Fibroblast of skin of left quadriceps (primary cell): ENCODE measurements at places on chromosomes 13 and 19.

DNA sequence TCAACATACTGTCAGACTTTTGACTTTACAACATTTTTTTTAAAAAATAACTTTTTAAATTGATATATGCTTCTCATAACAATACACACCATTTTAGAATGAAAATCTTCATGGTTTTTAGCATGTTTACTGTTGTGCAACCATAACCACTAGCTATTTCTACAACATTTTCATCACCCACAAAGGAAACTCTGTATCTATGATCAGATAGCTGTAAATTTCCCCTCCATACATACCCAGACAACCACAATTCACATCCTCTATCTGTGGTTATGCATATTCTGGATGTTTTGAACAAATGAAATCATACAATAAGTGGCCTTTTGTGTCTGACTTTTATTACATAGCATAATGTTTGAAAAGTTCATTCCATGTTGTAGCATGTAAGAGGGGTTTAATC, 1666.0 kb downstream of the EFNB2 start:
- DNase-seq, result peak; percentile 17

DNA sequence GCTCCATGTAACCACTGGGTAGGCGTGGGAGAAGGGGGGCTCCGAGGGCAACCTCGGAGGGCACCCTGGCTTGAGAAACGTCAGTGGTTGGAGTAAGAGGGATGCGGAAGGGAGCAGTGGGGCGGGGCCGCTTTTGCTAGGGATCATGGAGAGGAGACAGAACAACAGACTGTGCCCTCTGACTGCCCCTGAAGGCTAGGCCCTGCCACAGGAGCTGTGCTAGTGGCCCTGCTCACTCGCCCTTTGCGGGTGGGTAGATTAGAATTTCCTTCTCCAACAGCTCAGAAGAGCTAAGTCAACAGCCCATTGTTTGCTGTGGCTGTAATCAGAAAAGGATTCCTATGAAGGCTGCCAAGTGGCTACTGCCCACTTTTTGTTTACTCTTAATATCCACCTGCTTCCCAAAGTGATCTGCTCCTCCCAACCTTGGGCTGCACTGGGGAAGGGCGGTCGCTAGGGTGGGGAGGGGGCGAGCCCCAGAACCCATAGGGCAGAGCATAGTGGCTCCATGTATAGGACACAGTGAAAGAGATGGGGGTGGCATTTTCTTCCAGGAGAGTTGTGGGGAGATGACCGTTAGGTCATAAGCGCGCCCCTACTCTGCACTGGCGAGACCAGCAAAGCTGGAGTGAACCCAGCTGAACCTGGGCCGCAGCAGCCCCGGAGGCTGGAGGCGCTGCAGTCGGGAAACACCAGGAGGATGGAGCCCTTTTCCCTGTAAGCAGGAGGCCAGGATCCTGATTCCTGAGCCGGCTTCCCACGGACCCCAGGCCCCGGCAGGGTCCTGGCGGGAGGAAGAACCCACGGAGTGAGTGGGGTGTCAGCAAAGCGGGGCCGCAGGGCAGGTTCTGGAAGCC, 1.9 kb upstream of the C1QTNF9 start:
- DNase-seq, result no peak

GRCh38 chr13:25062479-25062878, 33.5 kb upstream of the PABPC3 start:
- DNase-seq, result no peak

DNA sequence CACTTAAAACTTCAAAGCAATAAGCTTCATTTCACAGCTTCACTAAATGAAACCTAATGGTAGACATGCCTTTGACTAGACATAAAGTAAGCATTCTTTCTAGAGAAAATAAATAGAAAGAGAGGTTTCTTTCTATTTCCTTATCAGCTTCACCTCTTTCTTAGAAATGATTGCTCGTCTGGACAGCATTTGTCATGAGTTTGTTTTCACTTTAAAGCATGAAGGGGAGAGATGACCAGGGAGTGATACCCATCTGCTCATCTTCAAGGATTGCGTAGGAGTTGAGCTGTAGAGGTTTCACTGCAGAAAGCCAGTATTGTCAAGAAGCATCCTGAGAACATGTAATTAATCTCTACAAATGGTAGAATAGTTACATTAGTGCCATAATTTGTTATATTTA, 61.3 kb downstream of the COL4A2 start:
- DNase-seq, result no peak

DNA sequence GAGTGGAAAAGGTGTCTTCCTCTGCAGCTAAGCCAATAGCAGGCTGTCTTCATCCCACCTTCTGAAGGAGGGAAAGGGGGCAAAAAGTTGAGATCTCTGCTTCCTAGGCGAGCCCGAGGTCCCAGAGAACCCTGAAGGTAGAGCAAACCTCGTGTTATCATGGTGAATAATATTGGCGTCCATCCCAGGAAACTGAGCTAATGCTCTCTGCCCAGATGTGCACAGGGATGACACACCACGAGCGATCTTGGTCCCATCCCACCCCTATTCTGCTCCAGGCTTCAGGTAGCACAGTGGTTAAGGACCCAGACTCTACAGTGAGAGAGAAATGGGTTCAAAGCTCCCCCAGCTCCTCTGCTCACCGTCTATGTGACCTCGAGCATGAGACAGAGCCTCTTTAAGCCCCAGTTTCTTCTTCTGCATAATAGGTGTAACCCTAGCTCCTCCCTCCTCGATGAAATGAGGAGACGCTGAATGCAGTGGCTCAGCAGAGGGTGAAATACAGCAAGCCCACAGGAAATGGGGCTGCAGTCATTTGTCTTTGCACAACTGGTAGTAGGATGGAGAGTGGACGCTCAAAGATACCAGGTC, 9.9 kb upstream of the CEACAM20 start:
- no peak for DNase-seq

DNA sequence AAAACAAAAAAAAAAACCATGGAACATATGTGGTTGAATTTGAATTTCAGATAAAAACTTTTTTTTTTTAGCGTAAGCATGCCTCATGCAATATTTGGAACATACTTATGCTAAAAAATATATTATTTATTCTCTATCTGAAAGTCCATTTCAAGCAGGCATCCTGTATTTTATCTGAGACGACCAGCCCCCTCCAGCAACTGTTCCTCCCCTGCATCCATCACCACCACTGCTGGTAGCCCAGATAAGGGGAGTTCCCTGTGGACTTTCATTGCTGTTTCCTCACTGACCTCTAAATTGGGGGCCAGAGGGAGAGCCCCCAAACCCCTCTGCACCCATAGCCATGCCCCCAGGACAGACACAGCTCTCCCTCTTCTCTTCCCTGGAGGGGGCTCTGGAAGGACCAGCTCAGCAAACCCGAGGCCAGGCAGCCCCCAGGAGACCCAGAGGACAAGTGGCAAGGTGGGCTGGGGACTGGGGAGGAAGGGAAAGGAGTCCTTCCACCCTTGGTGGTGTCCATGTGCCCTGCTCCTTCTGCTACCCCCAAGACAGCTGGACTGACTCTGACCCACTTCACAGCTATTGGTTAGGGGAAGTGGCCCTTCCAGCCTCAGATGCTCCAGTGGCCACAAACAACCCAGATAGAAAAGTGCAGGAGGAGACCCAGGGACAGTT, 6.6 kb upstream of the SIGLEC12 start:
- no peak for DNase-seq

DNA sequence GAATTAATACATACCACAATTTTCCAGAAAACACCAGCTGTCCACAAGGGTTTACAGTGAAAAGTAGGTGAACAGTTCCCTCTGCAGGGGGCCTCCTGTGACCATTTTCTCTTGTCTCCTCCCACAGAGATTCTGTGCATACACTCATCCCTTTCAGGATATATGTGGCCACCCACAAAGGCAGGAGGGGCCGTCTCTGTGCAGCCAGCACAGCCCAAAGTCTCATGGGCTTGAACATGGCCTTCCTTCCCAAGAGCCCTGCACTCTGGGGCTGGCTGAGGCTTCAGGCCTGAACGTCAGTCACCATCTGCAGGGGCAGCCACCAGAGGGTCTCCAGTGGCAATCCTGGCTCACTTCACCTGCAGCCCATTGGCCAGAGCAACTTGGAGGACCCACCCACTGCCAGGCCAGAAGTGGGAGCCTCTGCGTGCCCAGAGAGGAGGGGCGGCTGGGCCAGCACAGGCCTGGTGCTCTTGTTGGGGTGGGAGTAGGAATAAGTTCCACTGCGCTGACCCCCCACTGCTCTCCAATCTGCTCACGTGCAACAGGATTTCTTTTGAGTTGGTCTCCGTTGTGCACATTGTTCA, 25.1 kb downstream of the TMEM161A start:
- DNase-seq, result no peak

DNA sequence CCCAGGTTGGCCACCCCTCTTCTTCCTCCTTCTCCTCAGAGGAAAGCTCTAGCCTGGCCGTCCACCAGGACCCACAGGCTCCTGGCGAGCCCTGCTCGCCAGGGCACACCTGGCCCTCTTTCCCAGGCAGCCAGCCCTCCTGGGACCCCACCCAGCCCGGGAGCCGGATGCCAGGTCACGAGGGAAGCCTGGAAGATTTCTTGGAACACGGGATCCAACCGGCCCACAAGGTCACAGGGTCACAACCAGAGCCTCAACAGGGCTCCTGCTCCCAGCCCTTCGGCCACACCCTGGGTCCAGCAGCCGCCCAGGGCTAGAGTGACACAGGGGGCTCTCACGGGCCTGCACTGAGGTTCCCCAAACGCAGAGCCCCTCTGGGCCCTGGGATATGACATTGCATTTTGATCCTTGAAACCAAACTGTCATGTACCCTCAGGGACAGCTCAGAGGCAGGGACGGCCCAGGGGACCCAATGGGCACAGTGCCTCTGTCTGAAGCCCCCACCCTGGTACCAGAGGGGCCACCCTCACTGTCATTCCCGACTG, 5.5 kb downstream of the MKNK2 start:
- no peak for DNase-seq

DNA sequence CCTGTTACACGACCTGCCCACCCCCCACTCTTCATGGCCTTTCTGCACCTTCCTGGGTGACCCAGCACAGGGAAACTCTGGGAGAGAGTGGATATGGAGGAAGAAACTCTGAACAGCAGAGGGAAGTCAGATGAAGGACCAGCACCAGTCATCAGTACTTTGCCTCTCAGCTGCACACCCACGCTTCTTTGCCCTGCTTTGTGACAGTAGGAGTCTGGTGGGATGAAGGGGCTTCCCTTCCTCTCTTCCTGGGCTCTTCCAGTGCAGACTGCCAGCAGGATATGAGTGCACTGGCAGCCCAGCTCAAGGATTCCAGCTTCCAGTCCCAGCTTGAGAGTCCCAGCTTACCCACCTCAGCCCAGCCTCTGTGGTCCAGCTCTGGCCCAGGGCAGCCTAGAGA, 68.9 kb downstream of the CRYL1 start:
- DNase-seq, result no peak

- no peak for DNase-seq
Measured at GRCh38 chr13:27425158-27425917, 919 bp downstream of the GTF3A start.

DNA sequence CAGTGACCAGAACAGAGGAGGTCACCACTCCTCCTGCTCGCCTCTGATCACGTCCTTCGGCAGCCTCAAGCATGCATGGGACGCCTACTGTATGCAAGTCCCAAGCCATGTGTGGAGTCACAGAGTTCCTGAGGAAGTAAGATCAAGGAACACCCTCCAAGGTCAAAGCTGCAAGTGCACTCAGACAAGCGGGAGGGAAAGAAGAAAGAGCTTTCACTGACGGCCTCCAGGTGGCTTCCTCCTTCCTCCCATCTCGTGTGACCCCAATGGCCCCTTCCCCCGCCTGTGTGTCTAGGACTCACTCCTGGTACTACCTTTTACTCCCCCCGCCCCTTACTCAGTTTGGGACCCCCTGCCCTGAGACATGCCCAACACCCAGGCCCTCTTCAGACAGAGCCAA, 6.1 kb downstream of the HAUS8 start:
- DNase-seq, result no peak

DNA sequence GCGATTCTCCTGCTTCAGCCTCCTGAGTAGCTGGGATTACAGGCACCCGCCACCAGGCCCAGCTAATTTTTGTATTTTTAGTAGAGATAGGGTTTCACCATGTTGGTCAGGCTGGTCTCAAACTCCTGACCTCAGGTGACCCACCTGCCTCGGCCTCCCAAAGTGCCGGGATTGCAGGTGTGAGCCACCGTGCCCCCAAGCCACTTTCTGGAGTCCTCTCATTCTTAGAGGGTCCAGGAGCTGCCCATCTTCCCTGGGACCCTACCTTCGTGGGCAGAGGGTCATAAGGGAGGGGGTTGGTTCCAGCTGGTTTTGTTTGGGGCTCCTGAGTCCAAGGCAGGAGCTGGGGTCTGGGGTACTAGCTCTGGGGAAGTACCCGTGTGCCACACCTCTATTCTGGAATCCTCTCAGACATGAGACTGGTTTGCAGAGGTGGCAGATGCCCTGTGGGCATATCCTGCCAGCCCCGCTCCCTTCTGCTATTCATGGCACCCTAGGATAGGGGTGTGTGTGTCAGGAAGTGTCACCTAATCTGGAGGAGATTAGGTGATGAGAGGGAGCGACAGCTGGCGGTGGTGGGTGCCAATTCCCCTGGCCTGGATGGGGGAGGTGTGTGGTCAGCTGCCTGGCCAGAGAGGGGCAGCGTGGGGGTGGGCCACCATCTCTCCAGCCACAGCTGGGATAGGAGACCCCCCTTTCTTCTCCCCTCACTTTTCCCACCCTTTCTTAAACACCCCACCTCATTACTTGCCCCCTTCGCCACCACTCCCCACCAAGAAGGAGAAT, 2.1 kb downstream of the PRMT1 start:
- no peak for DNase-seq

DNA sequence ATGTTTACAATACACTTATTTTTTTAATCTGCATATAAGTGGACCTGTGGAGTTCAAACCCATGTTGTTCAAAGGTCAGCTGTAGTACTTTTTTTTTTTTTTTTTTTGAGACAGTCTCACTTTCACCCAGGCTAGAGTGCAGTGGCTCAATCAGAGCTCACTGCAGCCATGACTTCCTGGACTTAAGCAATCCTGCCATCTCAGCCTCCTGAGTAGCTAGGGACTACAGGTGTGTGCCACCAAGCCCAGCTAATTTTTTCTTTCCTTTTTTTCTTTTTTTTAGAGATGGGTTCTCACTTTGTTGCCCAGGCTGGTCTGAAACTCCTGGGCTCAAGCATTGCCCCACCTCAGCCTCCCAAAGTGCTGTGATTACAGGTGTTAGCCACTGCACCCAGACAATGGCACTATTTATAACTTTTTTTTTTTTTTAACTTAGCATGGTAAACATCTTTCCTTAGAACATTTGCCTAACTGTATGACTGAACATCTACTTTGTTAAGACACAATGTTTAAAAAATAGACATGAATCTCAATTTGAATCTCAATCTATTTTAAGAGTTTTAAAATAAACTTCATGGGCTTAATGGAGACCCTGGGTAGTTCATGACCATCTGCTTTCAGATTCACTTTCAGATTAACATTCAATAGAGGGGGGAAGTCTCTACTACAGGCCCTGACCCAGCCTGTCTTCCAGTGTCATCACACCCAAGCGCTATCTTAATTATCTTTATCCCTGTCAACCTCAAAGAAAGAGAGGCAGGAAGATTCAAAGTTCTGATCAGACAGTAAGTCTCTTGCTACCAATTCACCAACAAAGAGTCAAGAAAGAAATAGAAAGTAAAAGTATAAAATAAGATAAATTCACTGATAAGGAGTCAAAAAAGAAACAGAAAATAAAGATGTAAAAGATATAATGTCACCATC, 97.7 kb upstream of the DOCK9 start:
- no peak for DNase-seq

- no peak for DNase-seq
Measured at GRCh38 chr13:45833663-45834375, 17.7 kb downstream of the SIAH3 start.

GRCh38 chr19:32630338-32630737, 44.6 kb downstream of the ANKRD27 start:
- DNase-seq, result no peak

- no peak for DNase-seq
Measured at GRCh38 chr13:21967871-21968270, 297.0 kb downstream of the FGF9 start.

- no peak for DNase-seq
Measured at GRCh38 chr19:13882836-13883235, 5.9 kb downstream of the NANOS3 start.
